ENCODE measurements at places on chromosomes 5 and 9. TPM values are rescaled to one million over a fixed set of nuclear protein-coding genes. Genes with fewer than 3 reads are reported as not detected.

Gene SQSTM1
- 94.7 TPM for total RNA-seq

Gene BTNL9
- 19.1 TPM for total RNA-seq

Gene GLE1
- 18.2 TPM for total RNA-seq

DNA sequence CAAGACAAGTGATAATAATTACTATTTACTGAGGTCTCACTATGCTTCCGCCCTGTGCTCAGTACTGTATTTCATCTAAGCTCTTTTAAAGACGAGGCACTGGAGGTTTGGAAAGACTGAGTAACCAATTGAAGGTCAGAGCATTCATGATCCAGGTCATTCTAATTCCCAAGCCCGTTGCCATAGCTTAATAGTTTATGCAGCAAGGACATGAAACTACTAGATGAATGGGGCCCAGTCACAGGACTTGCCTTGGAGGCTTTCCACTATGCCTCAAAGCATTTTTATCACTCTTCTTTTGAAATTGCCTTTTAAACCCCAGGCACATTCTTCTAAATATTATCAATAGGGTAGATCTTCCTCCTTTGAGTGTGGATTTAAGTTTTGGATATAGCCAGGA lies 17.2 kb upstream of the NFIB start:
- no peak overlapping the region for H3K27ac ChIP-seq
- H3K36me3 ChIP-seq: no peaks in the 10 kb centered on the region
- no peak overlapping the region for H3K4me3 ChIP-seq
- no peaks in the 10 kb centered on the region for H3K4me1 ChIP-seq
- H3K27me3 ChIP-seq: no peaks in the 10 kb centered on the region

DNA sequence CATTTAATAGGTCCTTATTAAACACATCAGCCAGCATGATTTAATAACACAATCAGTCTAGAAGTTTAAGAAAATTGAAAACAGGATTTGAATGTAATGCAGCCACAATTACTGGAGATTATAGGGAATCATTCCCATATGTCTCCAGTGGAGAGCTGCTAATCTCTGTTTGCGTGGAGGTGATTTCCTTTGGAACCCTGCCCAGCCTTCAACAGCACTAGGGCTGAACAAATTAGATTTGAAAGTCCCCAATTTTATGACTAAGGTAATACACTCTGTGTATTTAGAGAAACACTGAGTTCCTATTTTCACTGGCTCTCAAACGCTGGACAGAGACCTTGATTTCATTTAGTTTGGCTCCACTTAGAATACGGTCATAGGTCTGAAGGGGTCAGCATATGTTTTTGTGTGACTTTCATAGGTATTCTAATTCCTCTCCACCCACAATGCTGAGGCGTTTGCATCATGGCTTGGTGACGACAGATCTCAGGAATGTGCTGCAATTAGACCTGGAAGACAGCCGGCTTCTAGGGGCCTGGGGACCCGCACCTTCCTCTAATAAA lies 508.3 kb downstream of the EBF1 start:
- DNase-seq: peak; percentile 19
- H3K4me1 ChIP-seq: no peaks in the 10 kb centered on the region
- H3K4me3 ChIP-seq: no peak overlapping the region

All from uterus (tissue), 4 donors.